ENCODE measurements at places on chromosomes 2 and 18.
A peak's percentile ranks its signal among the peaks of the same experiment; 100 is the strongest.

- DNase-seq: no peak
Measured at GRCh38 chr2:120228503-120228902, 5.3 kb upstream of the TMEM185B start.

GRCh38 chr2:56077359-56077915 is 106.4 kb upstream of the CCDC85A start:
- DNase-seq: no peak

DNA sequence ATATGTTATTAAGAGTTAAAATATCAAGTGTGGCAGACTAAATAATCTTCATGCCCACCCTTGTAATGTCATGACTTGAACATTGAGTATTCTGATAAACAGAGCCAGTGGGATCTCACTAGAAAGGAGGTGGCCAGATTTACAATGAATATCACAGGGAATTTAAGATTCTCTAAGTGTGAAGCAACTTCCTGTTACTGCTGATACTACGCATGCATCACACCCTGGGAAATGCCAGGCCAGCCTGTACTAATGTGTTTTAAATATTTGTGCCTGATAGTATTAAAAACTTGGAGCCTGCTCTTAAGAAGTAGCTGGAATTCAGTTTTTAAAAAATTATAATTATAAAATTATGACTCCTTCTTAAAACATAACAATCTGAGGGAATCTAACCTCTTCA is 148.3 kb downstream of the LAMA3 start:
- peak; percentile 74 for DNase-seq

GRCh38 chr18:3645384-3646156 is 195.6 kb downstream of the TGIF1 start:
- no peak for DNase-seq

GRCh38 chr2:12686708-12687283 is 29.9 kb upstream of the TRIB2 start:
- no peak for DNase-seq

- no peak for DNase-seq
Measured at GRCh38 chr2:57536535-57537231, 509.9 kb upstream of the VRK2 start.

DNA sequence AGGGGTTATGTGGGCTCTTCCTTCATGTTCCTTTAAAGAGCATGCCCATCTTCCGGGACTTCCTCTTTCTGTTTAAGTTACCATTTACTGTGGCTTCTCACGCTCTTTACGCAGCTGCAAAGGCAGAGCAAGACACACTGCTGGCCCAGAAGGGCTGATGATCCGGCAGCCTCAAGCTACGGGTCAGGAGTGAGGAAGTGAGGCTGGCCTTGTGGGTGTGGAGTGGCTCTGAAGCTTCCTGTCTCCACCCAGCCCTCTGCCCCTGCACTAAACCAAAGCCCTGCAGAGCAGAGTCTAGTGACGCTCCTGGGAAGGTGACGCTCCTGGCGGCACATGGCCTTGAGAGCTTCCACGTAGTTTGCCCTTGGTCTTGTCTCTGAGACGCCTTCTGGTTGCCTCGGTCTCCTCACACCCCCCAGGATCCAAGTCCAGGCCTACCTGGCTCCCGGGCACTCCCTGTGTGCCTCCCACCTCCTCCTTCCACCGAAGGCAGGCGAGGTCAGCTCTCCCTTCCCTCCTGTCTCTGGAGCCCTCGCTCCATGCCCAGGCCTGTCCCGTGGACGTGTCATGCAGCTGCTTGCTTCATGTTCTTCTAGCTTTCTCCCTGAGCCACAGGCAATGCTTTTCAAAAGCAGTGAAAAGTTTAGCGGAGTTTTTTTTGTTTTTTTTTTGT is 50.3 kb downstream of the ARL4C start:
- no peak for DNase-seq

DNA sequence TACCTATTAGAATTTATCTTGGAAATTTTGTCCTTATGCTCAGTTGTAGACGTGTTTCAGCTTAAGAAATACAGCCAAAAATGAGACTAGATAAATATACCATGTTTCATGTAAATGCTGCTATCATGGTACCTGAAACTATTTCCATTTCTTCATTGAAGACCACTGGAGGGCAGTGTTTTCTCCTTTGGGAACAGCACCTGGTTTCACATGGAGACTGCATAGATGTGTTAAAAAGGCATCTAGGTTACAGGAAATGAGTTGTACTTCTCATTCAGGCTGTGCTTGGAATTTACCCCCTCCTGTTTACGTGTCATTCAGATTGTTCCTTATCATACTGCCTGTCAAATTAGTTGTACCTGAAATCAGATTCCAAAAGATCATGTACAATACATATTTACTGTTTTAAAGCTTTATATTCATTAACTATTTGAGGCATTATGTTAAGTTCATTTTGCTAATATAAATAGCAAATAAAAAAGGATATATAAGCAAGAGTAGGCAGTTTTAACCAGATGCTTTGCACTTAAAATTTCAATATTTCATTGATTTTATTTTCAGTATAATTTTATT is 57.3 kb upstream of the PSMD14 start:
- peak; percentile 33 for DNase-seq

DNA sequence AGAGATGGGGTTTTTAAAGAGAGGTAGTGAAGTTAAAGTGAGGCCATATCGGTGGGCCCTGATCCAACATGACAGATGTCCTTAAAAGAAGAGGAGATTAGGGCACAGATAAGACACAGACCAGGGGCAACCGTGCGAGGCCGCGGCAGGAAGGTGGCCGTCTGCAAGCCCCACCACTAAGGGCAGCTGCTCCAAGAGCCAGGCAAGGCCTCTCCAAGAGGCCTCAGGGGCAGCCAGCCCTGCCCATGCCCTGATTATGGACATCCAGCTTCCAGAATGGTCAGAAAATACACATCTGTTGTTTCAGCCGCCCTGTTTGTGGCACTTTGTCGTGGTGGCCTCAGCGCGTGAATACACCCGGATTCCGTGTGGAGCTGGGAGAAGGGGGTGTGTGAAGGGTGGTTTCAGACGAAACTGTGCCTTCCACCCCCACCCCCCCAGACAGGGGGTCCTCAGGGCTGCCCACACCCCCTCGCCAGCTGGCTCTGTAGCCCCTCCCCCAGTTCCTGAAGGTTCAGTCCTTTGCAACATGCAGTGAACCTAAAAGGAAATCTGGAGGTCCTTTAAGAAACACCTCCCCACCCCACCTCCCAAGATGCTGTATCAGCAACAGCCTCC is 74.1 kb upstream of the SMAD7 start:
- no peak for DNase-seq

DNA sequence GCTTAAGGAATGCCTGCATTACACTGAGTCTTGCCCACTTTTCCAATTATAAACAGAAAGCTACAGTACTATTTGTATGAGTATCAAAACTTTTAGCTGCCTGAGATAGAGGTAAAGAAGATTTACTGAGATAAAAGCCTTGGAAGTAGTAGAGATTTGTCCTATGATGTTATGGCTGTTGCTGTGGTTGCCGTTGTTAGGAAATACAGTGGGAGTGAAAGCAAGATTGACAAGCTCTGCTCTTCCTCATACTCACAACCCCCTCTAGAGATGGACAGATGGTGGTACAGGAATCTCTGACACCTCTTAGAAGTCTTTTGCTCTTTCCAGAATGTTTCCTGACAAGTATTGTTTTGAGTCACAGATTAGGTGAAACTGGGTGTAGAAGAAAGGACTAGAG is 242.5 kb downstream of the RPIA start:
- no peak for DNase-seq

GRCh38 chr2:120488531-120488930 is 142.6 kb downstream of the INHBB start:
- DNase-seq: no peak

DNA sequence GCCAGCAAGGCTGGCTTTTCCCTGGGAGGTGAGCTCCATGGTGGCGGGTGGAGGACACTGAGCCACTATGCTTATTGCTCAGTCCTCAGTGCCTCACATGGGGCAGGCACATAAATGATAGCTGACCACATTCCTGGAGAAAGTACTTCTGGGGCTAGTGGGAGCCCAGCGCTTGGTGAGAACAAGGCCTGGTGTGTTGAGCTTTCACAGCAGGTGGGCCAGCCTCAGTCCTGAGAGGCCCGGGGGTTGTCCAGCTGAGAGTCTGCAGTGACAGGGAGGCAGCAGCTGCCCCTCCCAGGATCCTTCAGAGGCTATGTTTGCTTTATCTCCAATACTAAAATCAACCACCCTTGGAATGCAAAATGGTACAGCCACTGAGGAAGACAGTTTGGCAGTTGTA is 217.7 kb downstream of the ZBTB7C start:
- no peak for DNase-seq

GRCh38 chr2:223724861-223725260 is 112.5 kb downstream of the AP1S3 start:
- no peak for DNase-seq

- DNase-seq: no peak
Measured at GRCh38 chr2:10022041-10022421, 21.3 kb upstream of the KLF11 start.

DNA sequence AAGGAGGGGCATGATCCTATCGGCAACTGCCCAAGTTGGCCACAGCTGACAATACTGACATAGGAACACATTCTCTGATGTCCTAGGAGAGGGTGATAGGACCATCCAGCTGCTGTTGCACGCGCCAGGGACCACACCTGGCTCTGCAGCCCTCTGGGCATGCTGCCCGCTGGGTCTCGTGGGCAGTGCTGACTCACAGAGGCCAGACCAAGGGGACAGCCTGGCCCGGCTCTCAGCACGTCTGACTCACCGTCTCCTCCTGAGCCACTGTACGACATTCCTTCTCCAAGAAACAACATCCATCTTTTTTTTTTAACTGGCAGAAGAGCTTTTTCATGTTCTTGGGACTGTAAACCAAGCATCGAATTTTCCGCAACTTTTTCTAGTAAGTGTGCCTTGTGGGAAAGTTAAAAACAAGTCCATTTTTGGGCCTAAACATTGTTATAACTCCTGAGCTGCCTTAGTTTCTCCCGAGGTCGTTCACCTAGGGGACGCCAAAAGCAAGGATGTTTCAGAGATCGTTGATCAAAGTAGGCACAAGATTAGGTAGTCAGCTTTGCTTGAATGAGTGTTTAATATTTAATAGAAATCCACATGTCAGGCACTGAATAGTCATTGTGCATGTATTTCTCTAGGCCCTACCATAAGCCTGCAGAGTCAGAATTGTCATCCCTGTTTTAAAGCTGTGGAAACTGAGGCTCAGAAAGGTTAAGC is 100.3 kb downstream of the TTC32 start:
- peak; percentile 90 for DNase-seq

Measured in fibroblast of skin of right quadriceps (primary cell).